ENCODE measurements at places on chromosomes 5 and 9. TPM values are rescaled to one million over a fixed set of nuclear protein-coding genes. Genes with fewer than 3 reads are reported as not detected.

- no peak for DNase-seq
- no peak overlapping the region for H3K4me3 ChIP-seq
- no peaks in the 10 kb centered on the region for H3K27me3 ChIP-seq
- no peak overlapping the region for H3K27ac ChIP-seq
Observed at GRCh38 chr9:137494104-137494544, 35.0 kb upstream of the NSMF start.

Gene IL9
- not detected for total RNA-seq

GRCh38 chr5:138241688-138242571, 28.8 kb upstream of the CDC23 start:
- peak overlapping the region; percentile 58 for H3K4me3 ChIP-seq
- H3K27ac ChIP-seq, result peak overlapping the region; percentile 31
- no peaks in the 10 kb centered on the region for H3K36me3 ChIP-seq
- H3K4me1 ChIP-seq, result peaks cover 13% of the 10 kb centered on the region
- DNase-seq, result peak; percentile 10
- no peaks in the 10 kb centered on the region for H3K27me3 ChIP-seq

DNA sequence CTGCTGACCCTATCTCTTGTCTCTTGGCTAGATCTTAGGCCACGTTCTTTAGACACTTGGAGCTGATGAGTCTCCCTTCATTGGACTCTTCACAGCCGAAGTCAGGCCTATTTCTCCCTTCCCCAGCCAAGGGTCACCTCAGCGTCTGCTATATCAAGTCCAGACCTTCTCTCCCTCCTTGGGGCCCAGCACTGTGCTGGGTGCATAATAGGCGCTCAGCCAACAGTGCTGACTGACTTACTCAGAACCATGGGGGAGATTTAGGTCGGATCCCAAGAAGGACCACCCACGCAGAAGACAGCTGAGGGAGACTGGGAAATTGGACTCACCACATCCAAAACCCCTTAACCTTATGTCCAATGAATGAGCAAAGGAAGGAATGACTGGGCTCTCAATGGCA, 5.6 kb upstream of the AMBP start:
- H3K36me3 ChIP-seq, result no peaks in the 10 kb centered on the region
- H3K27ac ChIP-seq, result no peak overlapping the region
- no peak overlapping the region for H3K4me3 ChIP-seq
- H3K27me3 ChIP-seq, result no peaks in the 10 kb centered on the region

Gene MARCOL
- not detected for total RNA-seq

- H3K4me3 ChIP-seq, result no peak overlapping the region
- no peaks in the 10 kb centered on the region for H3K27me3 ChIP-seq
- H3K36me3 ChIP-seq, result no peaks in the 10 kb centered on the region
- H3K4me1 ChIP-seq, result peaks cover 15% of the 10 kb centered on the region
- peak overlapping the region; percentile 12 for H3K27ac ChIP-seq
Observed at GRCh38 chr5:174231956-174232487, 186.5 kb downstream of the NSG2 start.

Gene CCDC192
- total RNA-seq, result 0.32 TPM

GRCh38 chr5:157100140-157100679, 8.6 kb downstream of the HAVCR2 start:
- H3K4me1 ChIP-seq, result no peaks in the 10 kb centered on the region
- DNase-seq, result no peak
- no peaks in the 10 kb centered on the region for H3K27me3 ChIP-seq
- H3K36me3 ChIP-seq, result no peaks in the 10 kb centered on the region

GRCh38 chr5:1007681-1008450, 736 bp upstream of the NKD2 start:
- H3K4me1 ChIP-seq, result peaks cover 16% of the 10 kb centered on the region
- peaks cover 24% of the 10 kb centered on the region for H3K27me3 ChIP-seq
- H3K36me3 ChIP-seq, result no peaks in the 10 kb centered on the region
- no peak overlapping the region for H3K4me3 ChIP-seq

Gene CD274
- 12.9 TPM for total RNA-seq

- DNase-seq, result no peak
- no peaks in the 10 kb centered on the region for H3K27me3 ChIP-seq
- no peaks in the 10 kb centered on the region for H3K4me1 ChIP-seq
Observed at GRCh38 chr5:134975843-134976242, 8.1 kb downstream of the CATSPER3 start.

Gene FREM1
- 4.5 TPM for total RNA-seq

GRCh38 chr9:19101203-19101602, 1.5 kb downstream of the HAUS6 start:
- H3K27me3 ChIP-seq, result no peaks in the 10 kb centered on the region
- peak overlapping the region; percentile 79 for H3K4me3 ChIP-seq
- H3K36me3 ChIP-seq, result peaks cover 8% of the 10 kb centered on the region
- peaks cover 17% of the 10 kb centered on the region for H3K4me1 ChIP-seq

Gene GABBR2
- total RNA-seq, result 0.57 TPM

DNA sequence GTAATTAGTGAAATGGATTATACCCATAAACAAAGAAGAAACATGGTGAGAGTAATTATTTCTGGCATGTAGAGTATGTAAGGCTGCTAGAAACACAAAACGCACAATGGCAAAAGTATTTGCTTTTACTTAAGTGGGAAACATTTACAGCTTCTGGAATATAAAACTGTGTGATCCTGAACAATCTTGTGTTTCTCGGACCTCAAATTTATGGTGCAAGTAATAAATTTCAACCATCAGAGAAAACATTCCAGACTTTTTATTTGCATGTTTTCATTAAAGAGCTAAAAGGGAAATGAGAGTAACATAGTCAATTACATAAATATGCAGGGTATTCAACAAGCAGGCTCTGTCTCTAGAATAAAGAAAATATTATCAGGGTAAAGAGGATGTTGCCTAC, 17.2 kb upstream of the PRR16 start:
- no peak overlapping the region for H3K4me3 ChIP-seq
- H3K4me1 ChIP-seq, result no peaks in the 10 kb centered on the region
- H3K27me3 ChIP-seq, result no peaks in the 10 kb centered on the region
- no peaks in the 10 kb centered on the region for H3K36me3 ChIP-seq

Gene STKLD1
- 1.5 TPM for total RNA-seq

Gene TAF1L
- total RNA-seq, result not detected

DNA sequence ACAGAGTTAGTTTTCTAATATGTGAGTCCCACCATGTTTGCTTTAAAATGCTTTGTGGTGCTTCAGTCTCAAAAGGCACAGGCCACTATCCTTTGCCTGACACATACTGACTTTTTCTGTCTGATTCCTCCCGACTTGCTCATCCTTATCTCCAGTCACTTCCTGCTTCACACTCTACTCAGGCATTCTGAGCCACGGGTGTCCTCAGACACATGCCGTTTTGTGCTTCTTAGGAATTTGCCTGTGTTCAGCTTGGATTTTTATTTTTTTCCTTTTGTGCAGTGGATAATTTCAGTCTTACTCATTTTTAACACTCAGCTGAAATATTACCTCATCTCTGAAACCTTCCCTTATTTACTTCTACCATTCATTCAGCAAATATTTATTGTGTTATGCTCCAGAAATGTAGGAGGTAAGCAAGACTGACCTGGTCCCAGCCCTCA, 54.1 kb downstream of the MAN2A1 start:
- peaks cover 49% of the 10 kb centered on the region for H3K4me1 ChIP-seq
- H3K27ac ChIP-seq, result no peak overlapping the region
- H3K36me3 ChIP-seq, result no peaks in the 10 kb centered on the region
- no peak overlapping the region for H3K4me3 ChIP-seq

Gene RAD1
- total RNA-seq, result 27.4 TPM

DNA sequence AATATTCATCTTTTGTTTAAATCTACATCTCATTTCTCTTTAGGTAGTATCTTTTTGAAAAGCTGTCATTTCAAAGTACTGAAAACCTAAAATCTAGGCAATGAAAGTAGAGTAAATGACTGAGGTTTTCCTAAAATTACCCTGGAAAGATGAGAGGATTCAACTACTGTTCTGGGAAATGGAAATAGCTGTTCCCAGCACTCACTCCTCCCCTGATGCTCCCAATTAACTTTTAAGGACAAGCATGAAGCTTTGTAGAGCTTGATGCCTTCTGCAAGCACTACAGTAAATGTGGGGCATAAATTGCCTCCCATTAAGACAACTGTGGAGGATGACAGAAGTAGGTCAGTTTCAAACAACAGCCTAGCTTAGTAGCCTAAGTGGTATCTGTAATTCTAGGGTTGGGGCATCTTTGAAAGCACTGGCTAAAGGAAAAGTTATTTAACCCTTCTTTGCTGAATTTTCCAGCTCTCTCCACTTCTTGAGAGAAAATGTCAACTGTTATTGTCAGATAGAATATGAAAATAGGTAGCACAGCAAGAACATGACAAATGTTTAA, 100.2 kb upstream of the GNA14 start:
- no peaks in the 10 kb centered on the region for H3K36me3 ChIP-seq
- H3K27ac ChIP-seq, result no peak overlapping the region
- no peak for DNase-seq
- H3K4me3 ChIP-seq, result no peak overlapping the region
- H3K27me3 ChIP-seq, result no peaks in the 10 kb centered on the region

Gene OR1J2
- not detected for total RNA-seq

Gene NR5A1
- not detected for total RNA-seq

DNA sequence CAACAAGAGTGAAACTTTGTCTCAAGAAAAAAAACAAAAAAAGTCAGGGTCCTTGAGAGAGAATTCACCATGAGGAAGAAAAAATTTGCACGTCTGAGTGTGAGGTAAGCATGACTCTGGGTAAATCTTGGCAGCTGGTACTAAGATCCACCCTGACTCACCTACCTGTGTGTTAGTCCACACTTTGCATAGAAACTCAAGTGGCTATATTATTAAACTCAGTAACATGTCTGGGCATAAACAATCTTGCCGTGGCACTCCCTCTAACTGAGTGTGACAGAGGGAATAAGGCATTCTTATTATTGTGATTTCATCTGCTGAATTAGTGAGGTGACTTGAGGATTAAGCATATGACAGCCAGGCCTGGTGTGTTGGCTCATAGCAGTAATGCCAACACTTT, 259.4 kb upstream of the VLDLR start:
- H3K27me3 ChIP-seq, result no peaks in the 10 kb centered on the region
- H3K36me3 ChIP-seq, result no peaks in the 10 kb centered on the region
- H3K27ac ChIP-seq, result no peak overlapping the region
- no peaks in the 10 kb centered on the region for H3K4me1 ChIP-seq
- no peak overlapping the region for H3K4me3 ChIP-seq

Gene ESM1
- not detected for total RNA-seq

Gene CLIC3
- 3.0 TPM for total RNA-seq

Gene NUTM2F
- total RNA-seq, result not detected

Gene NR2F1
- total RNA-seq, result 0.99 TPM

DNA sequence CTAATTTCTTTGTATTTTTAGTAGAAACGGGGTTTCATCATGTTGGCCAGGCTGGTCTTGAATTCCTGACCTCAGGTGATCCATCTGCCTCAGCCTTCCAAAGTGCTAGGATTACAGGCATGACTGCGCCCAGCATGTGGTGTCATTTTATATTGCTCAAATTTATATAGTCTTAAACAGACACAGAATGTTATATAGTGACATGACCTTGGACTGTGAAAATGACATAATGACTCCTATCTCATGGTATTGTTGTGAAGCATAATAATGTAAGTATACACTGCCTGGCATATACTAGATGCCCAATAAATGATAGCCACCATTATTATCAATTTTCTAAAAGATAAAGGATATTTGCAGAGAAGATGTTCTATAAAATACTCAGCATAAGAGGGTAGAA, 177.2 kb upstream of the TBCA start:
- H3K27me3 ChIP-seq, result peaks cover 20% of the 10 kb centered on the region
- peaks cover 7% of the 10 kb centered on the region for H3K4me1 ChIP-seq
- H3K36me3 ChIP-seq, result no peaks in the 10 kb centered on the region
- no peak for DNase-seq

Gene DEPDC1B
- 1.1 TPM for total RNA-seq

DNA sequence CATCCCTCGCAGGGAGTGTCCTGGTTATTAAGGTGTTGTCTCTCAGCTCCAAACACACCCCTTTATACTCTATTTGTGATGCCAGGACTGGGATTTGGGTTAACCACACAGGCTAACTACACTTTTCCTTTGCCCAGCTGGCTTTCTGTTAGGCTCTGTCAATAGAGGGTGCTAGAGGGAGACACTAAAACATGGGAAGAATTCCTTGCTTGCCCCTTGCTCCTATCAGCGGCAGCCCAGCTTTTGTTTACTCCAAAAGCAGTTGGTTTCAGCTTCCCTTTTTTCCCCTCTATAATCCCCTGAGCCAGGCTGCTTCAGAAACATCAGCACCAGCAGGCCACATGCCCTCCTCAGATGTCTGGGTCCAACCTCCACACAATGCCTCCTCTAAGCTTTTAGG, 297.1 kb downstream of the KCTD16 start:
- no peak overlapping the region for H3K27ac ChIP-seq
- H3K27me3 ChIP-seq, result no peaks in the 10 kb centered on the region
- no peaks in the 10 kb centered on the region for H3K36me3 ChIP-seq
- H3K4me3 ChIP-seq, result no peak overlapping the region
- DNase-seq, result no peak

Gene VAV2
- total RNA-seq, result 2.9 TPM

DNA sequence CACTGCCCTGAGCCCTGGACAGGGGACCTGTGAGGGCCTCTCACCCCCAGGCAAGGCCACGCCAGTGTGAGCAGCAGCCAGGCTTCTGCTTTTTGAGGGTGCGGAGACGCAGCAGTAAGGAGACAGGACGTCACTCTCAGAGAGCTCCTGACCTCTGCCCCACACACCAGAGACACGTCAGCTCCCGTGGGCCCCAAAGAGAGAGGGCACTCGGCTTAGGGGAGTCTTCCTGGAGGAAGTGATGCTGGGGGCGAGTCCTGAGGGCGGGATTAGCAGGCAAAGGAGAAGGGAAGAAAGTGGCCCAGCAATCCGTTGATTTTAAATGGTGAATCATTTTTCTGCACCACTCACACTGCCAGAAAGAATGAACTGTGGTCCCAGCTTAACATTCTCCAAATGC, 24.0 kb upstream of the SLC9A3 start:
- no peak overlapping the region for H3K4me3 ChIP-seq
- H3K4me1 ChIP-seq, result no peaks in the 10 kb centered on the region
- no peaks in the 10 kb centered on the region for H3K36me3 ChIP-seq

GRCh38 chr5:112077180-112077579, 320.2 kb upstream of the NREP start:
- H3K4me3 ChIP-seq, result no peak overlapping the region
- no peaks in the 10 kb centered on the region for H3K36me3 ChIP-seq
- no peaks in the 10 kb centered on the region for H3K4me1 ChIP-seq
- no peaks in the 10 kb centered on the region for H3K27me3 ChIP-seq

Gene SLC6A19
- not detected for total RNA-seq

Gene FGD3
- total RNA-seq, result 1.9 TPM

DNA sequence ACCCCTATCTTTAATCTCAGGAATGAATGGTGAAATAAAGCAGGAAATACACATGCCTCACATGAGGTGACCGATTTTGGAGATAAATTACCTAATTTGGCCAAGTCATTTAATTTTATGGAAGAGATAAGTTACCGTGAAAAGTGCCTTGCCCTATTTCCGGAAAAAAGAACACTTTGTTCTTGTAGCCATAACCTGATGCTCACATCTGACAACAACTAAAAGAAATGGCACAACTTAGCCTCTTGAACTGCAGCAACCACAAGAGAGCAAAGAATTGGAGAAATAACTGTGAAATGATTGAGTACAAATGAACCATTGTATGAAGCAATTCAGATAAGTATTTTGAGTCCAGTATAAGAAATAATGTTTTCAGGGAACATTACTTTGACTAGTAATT, 628.1 kb upstream of the TYRP1 start:
- DNase-seq, result no peak
- H3K27me3 ChIP-seq, result no peaks in the 10 kb centered on the region
- H3K27ac ChIP-seq, result no peak overlapping the region
- H3K36me3 ChIP-seq, result no peaks in the 10 kb centered on the region
- no peaks in the 10 kb centered on the region for H3K4me1 ChIP-seq

- H3K4me1 ChIP-seq, result peaks cover 19% of the 10 kb centered on the region
- no peaks in the 10 kb centered on the region for H3K27me3 ChIP-seq
- DNase-seq, result no peak
- H3K4me3 ChIP-seq, result no peak overlapping the region
Observed at GRCh38 chr5:154220625-154221024, 30.1 kb downstream of the GALNT10 start.

Gene AGTPBP1
- total RNA-seq, result 68.0 TPM

Gene WNK2
- 236 TPM for total RNA-seq

Data from heart right ventricle (tissue), 16 donors.